ENCODE measurements at places on chromosomes 13 and 19.

- DNase-seq = peak; percentile 43
Measured at GRCh38 chr19:14516746-14517438, 1.3 kb downstream of the DNAJB1 start.

DNA sequence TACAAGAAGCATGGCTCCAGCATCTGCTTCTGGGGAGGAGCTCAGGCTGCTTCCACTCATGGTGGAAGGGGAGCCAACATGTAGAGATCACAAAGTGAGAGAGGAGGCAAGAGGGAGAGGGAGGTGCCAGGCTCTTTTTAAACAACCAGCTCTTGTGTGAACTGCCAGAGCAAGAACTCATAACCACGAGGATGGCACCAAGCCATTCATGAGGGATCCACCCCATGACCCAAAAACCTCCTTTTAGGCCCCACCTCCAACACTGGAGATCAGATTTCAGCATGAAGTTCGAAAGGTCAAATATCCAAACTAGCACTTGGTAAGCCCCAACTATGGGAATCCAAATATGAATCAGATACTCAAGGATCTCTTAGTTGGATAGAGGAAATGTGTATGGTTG, 131.2 kb downstream of the RXFP2 start:
- DNase-seq = peak; percentile 51

DNA sequence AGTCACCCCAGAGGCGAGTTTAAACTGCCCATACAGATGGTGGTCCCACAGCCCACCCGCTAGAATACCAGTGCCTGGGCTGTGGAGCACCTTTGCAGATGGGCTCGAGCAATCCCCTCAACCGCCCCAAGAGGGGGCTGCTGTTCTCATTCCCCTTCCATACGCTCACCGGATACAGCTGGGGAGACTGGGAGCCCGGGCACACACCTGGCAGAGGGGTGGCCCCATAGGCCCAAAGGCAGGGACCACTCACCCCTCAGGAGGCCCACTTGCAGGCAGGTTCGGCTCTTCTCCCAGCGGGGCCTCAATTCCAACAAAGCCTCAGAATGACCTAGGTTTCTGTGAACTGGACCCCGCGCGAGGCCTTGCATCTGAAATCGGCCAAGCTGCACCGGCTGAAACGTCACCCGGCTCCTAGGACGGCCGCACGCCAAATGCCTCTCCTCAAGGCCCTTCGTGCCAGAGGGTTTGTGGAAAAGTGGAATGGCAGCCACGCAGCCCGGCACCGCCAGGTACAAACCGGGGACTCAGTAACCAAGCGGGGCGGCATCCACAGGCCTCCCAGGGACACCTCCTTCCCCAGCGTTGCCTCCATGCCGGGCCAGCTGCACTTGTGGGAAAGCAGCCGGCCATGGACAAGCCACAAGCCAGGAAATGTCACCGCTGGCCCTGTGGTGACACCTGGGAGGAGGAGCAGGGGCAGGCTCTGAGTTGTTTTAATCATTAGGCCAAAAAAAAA, 18.7 kb downstream of the MLLT1 start:
- DNase-seq = peak; percentile 57

GRCh38 chr13:113841353-113841650, 22.6 kb downstream of the GAS6 start:
- DNase-seq = no peak

DNA sequence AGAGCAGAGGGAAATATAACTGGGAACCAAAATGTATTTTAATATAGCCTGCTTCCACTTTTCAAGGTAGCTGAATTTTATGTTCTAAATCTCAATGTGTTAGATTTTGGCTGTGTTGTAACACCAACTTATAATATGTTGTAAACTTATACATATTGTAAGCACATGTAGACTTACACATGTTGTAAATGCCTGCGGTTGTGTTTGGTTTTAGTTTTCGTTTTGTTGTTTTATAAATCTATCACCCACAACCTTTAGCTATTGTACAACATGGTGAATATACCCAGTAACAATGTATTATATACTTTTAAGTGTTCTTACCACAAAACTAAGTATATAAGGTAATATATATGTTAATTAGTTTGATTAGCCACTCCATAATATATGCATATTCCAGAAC, 15.6 kb downstream of the KCTD4 start:
- no peak for DNase-seq

GRCh38 chr19:7366701-7367420, 18.1 kb downstream of the ARHGEF18 start:
- peak; percentile 81 for DNase-seq

DNA sequence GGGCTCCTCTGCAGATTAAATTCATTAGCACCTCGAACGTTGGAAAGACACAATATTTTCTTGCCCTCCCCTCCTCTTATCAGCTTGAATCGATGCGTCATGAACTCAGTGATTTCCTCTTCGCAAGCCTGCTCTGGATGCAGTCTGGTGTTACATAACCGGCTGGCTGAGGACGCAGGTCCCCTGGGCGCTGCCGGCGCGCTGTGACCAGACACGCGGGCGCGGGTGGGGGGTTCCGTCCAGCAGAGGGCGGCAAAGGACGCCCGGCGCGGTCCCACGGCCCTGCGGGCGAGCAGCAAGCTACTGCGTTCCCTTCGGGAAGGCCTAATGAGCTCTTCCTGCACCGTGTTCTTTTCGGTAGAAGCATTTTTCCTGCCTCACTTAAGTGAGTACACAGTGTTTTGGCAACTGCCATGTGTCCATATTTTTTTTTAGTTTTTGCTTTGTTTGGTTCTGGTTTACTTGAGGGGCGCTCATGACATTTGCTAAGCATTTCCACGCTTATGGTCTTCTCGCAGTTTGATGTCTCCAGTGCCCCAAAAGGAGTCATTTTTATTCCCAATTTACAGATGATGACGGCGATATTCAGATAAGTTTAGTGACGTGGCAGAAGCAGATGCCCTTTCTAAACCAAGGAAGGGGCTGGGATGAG, 112.2 kb upstream of the MBNL2 start:
- peak; percentile 87 for DNase-seq

GRCh38 chr19:31611046-31611877, 262.0 kb upstream of the TSHZ3 start:
- no peak for DNase-seq

DNA sequence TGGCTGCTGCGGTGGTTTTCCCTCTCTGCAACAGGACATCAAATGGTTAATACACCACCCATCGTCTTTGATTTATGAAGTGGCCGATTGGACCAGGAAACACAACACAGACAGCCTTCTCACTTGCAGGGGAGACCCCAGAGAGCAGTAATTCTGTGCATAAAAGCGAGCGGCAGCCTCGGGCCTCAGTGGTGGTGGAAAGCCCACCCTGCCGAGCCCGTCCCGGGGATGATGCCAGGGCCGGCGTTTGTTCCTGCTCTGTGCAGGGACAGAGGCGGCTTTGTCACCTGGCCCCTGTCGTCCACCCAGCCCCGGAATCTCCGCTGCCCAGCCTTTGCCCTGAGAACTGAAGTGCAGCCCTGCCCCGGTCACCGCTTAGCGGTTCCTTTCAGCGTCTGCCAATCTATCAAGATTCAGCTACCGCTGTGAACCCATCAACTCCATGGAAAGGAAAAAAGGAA, 184.4 kb downstream of the TSHZ3 start:
- DNase-seq = no peak

DNA sequence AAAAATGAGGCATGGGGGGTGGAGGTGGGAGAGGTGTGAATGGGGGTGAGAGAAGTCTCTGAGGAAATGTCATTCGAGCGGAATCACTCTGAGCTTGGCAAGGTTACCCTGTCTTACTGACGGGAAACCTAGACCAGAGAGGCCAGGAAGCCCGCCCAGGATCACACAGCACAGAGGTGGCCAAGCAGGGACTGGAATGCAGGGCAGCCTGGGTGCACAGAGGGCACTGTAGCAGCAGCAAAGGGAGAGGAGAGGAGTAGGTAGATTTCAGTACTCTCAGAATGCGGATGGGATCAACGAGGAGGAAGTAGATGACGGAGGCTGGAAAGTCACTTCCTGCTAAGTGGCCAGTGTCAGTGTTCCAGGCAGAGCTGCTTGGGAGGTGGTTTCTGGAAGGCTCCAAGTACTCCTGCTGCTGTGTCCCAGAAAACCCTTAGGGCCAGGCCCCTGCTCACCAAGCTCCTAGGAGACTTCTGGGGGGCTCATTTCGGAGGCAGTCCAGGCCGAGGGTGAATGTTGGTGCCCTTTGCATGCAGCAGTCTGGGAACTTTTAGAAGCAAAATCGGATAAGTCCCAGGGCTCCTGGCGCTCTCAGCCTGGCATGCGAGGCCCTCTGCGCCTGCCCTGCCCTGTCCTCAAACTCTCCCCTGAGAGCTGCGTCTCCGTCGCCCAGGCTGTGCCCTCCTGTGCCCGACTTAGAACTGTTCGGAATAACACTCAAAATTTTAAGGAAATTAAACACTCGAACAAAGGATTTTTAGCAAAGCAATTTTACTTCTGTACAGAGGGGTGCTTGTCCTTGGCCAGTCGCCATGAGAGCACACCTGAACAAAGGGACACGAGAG, 33.5 kb downstream of the DNM2 start:
- no peak for DNase-seq

- peak; percentile 27 for DNase-seq
Measured at GRCh38 chr13:50699874-50700663, 143.4 kb downstream of the DLEU7 start.

- DNase-seq = no peak
Measured at GRCh38 chr19:35132254-35132653, 2.6 kb downstream of the LGI4 start.

GRCh38 chr19:51101171-51101865, 6.9 kb downstream of the CTU1 start:
- no peak for DNase-seq

DNA sequence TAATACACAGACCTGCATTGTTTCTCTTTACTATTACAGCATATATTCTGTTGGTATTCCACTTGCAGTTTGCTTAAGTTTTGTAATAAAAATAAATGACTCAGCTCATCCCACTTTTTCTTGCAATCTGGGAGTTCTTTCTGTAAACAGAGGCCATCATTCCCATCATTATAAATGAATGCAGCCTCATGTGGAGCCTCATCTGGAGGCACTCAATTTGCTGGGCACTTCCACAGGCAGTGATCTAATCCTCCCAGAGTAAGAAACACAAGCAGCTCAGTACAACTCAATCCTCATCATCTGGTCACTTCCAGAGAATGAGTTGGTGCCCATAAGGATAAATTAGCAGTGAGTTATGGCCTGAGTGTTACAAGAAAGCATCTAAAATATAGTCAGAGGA, 2801.9 kb downstream of the PCDH9 start:
- no peak for DNase-seq

GRCh38 chr13:30222254-30222653, 85.1 kb downstream of the KATNAL1 start:
- DNase-seq = no peak

DNA sequence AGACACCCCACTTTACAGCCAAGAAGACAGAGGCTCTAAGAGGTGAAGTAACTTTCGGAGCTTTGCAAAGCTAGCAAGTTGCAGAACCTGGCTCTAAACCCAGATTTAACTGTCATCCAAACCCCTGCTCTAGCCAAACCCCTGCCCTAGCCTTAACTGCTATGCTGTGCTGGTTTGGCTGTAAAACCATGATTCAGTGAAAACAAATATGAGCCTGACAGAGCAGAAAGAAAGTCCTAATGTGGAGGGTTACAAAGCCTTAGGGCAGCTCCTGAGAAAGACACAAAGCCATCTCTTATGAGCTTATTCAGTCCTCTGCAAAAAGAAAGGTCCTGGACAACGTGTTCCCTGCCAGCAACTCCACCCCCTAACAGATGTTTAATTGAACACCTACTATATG, 172.8 kb downstream of the KATNAL1 start:
- DNase-seq = no peak

DNA sequence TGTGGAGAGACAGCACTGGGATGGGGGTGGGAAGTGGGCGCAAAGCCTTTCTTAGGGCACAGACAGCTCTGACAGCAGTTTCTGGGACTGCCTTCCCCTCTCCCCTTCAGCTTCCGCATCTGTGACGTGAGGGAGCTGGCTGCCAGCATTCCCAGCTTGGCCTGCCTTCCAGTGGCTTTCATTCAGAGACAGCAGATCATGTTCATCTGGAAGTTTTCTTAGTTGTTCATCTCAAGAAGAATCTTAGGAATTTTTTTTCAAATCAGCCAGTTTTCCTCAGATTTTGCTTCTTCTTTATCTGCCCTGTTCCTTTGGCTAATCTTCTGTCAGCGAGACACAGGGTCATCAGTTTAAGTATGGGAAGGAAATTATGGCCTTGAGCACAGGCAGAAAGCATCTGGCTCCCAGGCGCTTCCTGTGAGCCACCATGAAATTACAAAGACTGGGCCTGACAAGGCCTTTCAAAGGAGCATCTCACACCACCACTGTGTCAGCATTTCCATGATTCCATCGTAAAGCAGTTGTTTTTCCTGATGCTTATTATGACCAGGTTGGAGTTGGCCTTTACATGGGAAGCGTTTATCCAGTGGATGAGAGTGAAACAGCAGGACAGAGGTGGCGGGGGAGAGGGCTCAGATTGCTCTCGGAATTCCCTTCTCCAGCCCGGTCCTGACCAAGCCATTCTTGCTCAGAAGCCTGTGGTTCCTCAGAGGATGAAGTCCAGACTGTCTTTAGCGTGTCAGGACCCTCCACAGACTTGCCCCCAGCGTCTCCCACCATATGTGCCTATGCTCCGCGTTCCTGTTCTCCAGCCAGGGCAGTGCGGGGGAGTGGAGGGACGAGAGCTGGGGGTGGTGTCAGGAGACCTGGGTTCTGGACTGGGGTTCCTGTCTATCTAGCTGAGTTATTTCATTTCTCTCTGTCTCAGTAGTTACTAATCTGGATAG, 43.6 kb downstream of the ARHGAP35 start:
- no peak for DNase-seq

- no peak for DNase-seq
Measured at GRCh38 chr13:79631051-79631659, 150.2 kb downstream of the NDFIP2 start.

DNA sequence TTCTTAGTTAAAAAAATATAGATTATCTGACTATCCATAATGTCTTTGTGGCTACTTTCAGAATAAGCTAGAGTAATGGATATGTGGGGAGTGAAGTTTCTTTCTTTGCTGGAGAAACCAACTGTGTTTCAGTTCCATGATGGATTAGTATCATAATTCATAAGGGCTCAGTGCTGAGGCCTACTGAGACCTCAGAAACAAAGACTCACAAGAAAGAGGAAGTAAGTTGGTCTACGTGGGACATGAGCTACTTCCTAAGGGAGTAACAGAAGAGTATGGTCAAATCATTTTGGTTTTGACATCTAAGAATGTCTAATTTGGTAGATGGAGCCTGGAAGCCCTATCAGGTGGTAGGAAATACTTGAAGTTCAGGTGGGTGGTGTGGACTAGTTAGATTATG, 99.0 kb upstream of the HTR2A start:
- DNase-seq = peak; percentile 25

- DNase-seq = no peak
Measured at GRCh38 chr13:37102896-37103295, 2.6 kb downstream of the CSNK1A1L start.

DNA sequence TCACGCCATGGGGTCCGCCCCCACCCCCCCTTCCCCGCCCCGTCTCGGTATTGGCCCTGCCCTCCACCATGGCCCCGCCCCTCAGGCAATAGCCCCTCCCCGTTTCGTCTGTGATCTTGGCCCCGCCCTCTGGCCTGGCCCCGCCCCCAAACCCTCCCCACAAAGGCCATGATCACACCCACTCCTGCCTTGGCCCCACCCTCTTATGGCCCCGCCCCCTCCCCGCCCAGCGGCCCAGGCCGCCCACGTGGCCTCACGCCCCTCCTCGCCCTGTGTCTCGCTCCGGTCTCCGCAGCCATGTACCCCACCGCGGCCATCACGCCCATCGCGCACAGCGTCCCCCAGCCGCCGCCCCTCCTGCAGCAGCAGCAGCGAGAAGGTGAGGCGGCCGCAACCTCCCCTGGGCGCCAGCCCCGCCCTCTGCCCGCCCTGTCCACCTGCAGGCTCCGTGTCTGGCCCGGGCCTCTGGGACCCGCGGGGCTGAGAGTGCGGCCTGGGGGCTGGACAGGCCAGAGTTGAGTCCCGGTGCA, 61.3 kb downstream of the CELF5 start:
- DNase-seq = no peak

Measured in hematopoietic multipotent progenitor cell treated with erythropoietin and hydrocortisone succinate and interleukin-3 and kit ligand, for 6 days (in vitro differentiated cells).